Fibroblast of lung (primary cell): ENCODE measurements at places on chromosomes 6 and 20. TPM values are rescaled to one million over a fixed set of nuclear protein-coding genes. Genes with fewer than 3 reads are reported as not detected.

DNA sequence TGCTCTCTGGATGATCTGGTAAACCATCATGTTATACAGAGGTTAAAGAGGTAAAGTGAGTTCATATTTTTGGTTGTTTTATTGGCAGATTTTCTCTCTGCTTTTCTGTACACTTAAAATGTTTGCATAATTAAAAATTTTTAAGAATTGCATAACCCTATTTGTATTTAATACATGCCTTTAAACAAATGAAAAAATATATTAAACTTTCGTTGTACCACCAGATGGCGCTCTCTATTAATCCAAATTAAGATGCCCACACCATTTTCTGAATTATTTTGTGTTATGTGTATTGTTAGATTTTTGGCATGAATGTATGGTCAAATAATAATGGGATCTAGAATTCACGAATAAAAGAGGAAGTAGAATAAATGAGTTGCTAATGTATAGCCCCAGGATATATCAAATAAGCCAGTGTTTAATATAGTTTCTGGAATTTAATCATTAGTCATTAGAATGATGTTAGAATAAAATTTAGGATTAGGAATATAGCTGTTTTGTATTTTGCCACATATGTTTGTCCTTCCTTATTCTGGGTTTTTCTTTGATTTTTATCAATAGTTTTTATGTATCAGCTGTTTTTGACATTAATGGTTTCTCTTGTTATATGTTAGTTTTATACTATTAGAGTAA, 38.9 kb downstream of the SMAP1 start:
- DNase-seq = peak; percentile 77

DNA sequence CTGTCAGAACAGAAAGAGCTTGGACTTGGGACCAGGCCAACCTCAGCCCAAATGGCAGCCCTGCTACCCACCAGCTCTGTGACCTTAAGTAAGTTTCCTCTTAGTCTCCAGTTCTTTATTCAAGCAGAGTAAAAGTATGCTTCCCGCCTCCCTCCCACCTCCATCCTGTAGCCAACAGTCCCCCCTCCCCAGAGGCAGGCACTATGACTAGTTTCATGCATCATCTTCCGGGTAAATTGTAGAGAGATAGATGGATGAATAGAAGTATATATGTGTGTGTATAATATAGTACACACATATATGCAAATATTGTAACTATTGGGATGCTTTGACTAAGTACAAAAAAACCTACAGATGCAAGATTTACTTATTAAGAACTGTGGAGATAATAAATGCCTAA, 39.5 kb upstream of the B4GALT5 start:
- no peak for DNase-seq

Gene IP6K3
- total RNA-seq = 1.8 and 5.4 TPM in 2 replicates

Gene CST5
- total RNA-seq = not detected in 2 replicates

Gene BHLHE23
- not detected in 2 replicates for total RNA-seq
